ENCODE measurements at places on chromosomes 3 and 15. TPM values are rescaled to one million over a fixed set of nuclear protein-coding genes. Genes with fewer than 3 reads are reported as not detected.

GRCh38 chr15:57572468-57572867, 19.2 kb upstream of the MYZAP start:
- no peak for DNase-seq

DNA sequence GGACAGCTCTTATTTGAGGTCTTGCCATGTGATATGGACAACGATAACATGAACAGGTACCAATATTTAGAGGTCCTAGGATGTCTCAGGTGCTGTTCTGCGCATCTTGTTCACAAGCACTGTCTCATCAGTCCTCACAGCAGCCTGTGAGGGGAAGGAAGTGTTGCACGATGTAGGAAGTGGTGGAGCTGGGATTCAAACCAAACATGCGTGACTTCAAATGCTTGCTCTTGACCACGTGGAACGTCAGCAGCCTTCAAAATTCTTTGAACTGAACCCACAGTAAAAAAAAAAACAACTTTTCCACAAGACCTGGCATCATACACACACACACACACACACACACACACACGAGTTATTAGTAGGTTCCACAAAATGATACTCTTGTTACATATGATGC, 153.4 kb upstream of the SMAD3 start:
- peak; percentile 80 for DNase-seq

- no peak for DNase-seq
Observed at GRCh38 chr15:55270291-55270690, 19.3 kb downstream of the RAB27A start.

DNA sequence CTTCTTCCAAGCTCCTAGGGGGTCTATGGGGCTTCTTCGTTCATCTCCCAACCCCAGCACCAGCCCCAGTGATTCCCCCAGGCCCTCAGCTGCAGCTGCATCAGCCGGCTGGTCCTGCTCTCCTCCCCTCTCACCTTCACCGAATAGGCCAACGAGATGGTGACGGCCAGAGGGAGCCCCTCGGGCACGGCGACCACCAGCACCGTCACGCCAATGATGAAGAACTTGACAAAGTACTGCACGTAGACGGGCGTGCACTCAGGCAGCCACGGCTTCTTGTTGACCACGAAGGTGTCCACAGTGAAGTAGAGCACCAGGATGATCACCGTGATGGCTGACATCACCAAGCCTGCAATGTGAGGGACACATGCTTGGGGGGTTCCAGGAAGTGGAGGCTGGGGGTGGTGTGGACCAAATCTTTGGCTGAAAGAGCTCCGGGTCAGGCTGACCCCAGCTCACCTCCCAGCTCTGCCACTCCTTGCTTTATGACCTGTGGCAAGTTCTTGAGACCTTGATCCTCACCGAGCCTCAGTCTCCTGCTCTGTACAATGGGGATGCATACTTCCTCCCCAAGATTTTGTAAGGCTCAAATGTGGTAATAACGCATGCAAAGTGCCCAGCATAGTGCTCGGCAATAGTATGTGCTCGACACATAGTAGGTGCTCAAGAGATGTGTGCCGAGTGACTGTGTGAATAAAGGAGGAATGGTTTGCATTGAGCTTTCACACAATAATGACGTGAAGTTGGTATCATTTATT, 54.6 kb upstream of the SEC13 start:
- DNase-seq, result no peak

DNA sequence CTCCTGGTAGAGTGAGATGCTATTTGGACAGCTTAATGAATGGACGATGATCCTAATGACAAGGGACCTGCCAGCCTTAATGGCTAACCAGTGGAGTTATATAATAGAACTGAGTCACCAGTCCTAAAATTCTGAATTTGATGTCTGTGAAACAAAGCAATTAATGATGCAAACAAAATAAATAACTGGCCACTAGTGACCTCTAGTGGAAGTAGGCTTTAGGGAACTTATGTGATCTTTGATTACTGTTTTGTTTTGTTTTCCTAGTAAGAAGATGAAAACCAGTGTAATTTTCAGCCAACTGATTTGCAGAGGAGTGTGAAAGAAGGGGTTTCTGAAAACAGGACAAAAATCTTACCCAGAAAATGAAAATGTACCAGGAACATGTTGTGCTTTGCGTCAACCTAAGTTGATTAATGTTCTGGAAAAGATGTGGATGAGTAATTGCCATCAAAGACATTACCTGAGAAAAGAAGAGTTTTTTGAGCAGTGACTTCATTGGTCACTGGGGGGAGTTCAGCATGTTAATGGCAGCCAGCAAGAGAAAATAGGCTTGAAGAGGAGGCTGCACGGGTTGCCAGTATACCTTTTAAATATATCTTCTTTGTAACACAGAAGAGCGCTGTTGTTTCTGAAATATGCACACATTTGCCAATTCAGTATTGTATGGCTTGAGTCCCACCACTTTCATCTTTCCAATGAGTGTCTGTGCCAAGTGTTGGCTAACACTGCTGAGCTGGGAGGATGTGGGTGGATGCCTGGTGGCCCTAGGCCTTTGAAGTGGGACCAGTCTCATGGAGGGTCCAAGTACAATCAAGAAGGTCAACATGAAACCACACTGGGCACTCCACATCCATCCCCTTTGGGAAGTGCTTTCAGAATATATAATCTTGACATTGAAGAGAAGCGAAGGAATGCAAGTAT, 9.3 kb downstream of the VEPH1 start:
- no peak for DNase-seq

DNA sequence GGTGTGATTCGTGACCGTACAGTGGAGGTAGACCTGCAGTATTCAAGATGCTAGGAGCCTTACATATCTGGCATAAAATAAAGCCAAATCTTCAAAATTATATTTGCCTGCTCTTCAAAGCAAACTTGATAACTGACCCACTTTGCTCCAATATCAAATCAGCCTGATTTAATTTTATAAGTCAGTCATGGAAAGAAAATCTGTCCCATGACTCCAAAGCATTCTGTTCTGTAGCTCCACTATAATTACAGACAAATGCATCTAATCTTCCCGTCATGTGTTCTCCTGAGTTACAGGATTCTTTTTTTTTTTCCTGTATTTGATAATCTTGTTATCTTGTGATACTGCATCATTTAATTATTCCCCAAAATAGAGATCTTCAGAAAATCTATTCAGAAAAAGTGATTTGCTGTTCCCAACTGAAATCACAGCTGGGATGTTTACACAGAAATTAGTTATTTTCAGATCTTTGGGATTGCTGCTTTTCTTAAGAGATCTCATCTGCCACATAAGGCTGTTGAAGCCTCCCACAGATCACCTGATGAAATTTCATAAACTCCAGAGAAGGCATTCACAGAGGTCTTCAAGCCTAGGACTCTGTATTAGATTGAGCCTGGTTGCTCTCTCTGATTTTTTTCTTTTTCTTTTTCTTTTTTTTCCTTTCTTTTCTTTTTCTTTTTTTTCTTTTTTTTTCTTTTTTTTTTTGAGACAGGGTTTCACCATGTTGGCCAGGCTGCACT, 27.2 kb downstream of the TIMP4 start:
- no peak for DNase-seq

GRCh38 chr3:112829046-112829445, 17.6 kb downstream of the CD200R1L start:
- DNase-seq, result no peak

The IL17RD gene
- not detected for total RNA-seq

The PRR23B gene
- not detected for total RNA-seq

The HYAL1 gene
- 0.07 TPM for total RNA-seq

The PTPRG gene
- total RNA-seq, result not detected

The ACSBG1 gene
- not detected for total RNA-seq

All from activated CD4-positive, alpha-beta T cell treated with anti-CD3 and anti-CD28 coated beads, Interleukin-2, amount 10 ng/mL, durations not matched to agents 7 days and 5 days (primary cell).